ENCODE measurements at places on chromosomes 5 and 9. TPM values are rescaled to one million over a fixed set of nuclear protein-coding genes. Genes with fewer than 3 reads are reported as not detected.

DNA sequence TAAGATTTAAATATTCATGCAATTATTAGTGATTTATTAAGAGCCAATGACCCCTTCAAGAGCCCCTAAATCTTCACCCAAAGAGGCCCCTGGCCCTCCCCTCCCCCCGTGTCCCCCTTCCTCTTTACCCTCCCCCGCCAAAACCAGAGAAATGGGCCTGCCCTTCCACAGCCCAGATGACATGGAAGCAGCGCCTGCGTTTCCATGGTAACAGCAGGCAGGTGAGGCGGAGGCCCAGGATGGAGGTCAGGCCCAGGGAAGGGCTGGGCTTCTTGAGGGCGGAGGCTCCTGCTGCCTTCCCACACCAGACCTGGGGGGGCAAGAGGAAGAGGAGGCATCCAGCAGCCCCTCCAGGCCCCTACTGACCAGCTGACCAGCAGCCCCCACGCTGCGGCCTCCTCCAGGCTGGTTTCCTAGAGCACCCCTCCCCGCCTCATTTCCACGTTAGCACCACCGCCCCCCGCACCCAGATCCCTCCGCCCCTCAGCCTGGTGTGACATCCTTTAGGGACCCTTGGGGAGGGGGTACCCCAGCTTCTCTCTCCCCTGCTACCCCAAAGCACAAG is 37.4 kb downstream of the UNC5A start:
- peaks cover 38% of the 10 kb centered on the region for H3K27me3 ChIP-seq
- DNase-seq = no peak
- no peaks in the 10 kb centered on the region for H3K36me3 ChIP-seq
- no peaks in the 10 kb centered on the region for H3K4me1 ChIP-seq
- H3K27ac ChIP-seq = no peak overlapping the region

DNA sequence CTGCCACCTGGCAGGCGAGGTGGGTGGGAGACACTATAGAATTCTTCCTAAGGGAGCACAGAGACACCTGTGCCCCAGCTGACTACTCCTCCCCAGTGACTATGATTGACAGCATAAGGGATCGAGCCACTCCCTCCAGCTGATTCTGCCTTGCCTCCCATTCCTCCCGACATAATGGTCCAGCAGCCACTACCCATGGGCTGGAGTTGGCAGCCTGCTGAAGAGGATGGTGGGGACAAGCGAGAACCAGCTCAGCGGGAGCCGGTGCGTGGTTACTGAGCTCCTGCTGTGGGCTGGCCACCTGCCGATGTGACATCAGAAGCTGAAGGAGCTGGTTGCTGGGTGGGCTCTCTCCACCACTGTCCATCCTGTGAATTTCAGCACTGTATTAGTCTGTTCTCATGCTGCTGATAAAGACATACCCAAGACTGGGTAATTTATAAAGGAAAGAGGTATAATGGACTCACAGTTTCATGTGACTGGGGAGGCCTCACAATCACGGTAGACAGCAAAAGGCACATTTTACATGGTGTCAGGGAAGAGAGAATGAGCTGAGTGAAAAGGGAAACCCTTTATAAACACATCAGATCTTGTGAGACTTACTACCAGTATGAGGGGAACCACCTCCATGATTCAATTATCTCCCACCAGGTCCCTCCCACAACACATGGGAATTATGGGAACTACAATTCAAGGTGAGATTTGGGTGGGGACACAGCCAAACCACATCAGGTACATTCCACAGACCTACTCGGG is 12.1 kb upstream of the NCS1 start:
- H3K4me1 ChIP-seq = no peaks in the 10 kb centered on the region
- no peak overlapping the region for H3K4me3 ChIP-seq
- no peak for DNase-seq
- no peaks in the 10 kb centered on the region for H3K36me3 ChIP-seq

GRCh38 chr5:136213919-136214493 is 21.0 kb upstream of the SMIM32 start:
- no peaks in the 10 kb centered on the region for H3K4me1 ChIP-seq
- H3K27me3 ChIP-seq = no peaks in the 10 kb centered on the region
- H3K4me3 ChIP-seq = no peak overlapping the region
- H3K27ac ChIP-seq = no peak overlapping the region
- DNase-seq = no peak
- no peaks in the 10 kb centered on the region for H3K36me3 ChIP-seq

Gene TMC1
- 0.05 TPM for polyA plus RNA-seq

Data from psoas muscle (tissue), 8 donors.